ENCODE measurements at places on chromosomes 6 and 20. TPM values are rescaled to one million over a fixed set of nuclear protein-coding genes. Genes with fewer than 3 reads are reported as not detected.

Gene MRPL2
- total RNA-seq = 83.8 TPM

Gene MAD2L1BP
- 40.2 TPM for total RNA-seq

Gene SESN1
- 9.3 TPM for total RNA-seq

Gene MUCL3
- total RNA-seq = not detected

Gene SPATA25
- total RNA-seq = 1.8 TPM

Gene C20orf202
- total RNA-seq = 0.12 TPM

Gene BPI
- total RNA-seq = not detected

Gene CAGE1
- 0.31 TPM for total RNA-seq

Gene CD93
- 1.5 TPM for total RNA-seq

Gene ROS1
- total RNA-seq = not detected

Gene SPTLC3
- total RNA-seq = 0.26 TPM

Gene PIM1
- 153 TPM for total RNA-seq

Gene PEX7
- total RNA-seq = 4.3 TPM

Gene PRR18
- not detected for total RNA-seq

Gene HTR1E
- not detected for total RNA-seq

Gene BMP6
- total RNA-seq = 0.50 TPM

Gene AIF1
- 69.6 TPM for total RNA-seq

Gene CLDN20
- 0.21 TPM for total RNA-seq

Gene SERPINB6
- total RNA-seq = 36.2 TPM

Gene PTGIS
- total RNA-seq = 51.7 TPM

Gene LY6G5C
- total RNA-seq = 4.9 TPM

Gene TAAR6
- total RNA-seq = not detected

Gene PERP
- total RNA-seq = 4.8 TPM

Gene PREP
- total RNA-seq = 55.2 TPM

Gene CRYBG1
- 10.0 TPM for total RNA-seq

Gene CST7
- 117 TPM for total RNA-seq

Gene SNPH
- total RNA-seq = 1.8 TPM

Gene MLIP
- total RNA-seq = not detected

Gene ZC3H12D
- 79.6 TPM for total RNA-seq

Gene CCHCR1
- total RNA-seq = 52.7 TPM

Gene PCK1
- not detected for total RNA-seq

Gene ATP6V1G2
- 0.89 TPM for total RNA-seq

Gene OR2W1
- not detected for total RNA-seq

Gene VARS1
- 181 TPM for total RNA-seq

Gene SLC12A5
- not detected for total RNA-seq

Gene RSPH9
- not detected for total RNA-seq

Gene KHDC1L
- not detected for total RNA-seq

Gene PSORS1C1
- not detected for total RNA-seq

Gene EYA2
- total RNA-seq = not detected

Gene ZSCAN23
- total RNA-seq = 1.2 TPM

Gene PRKN
- not detected for total RNA-seq

Gene SERPINB1
- total RNA-seq = 79.9 TPM

Gene MPIG6B
- not detected for total RNA-seq

Gene TMEM151B
- not detected for total RNA-seq

Gene GPR31
- total RNA-seq = not detected

Gene DZANK1
- 1.9 TPM for total RNA-seq

Gene MAP7
- 1.1 TPM for total RNA-seq

Gene FHL5
- total RNA-seq = not detected

Gene NECAB3
- 29.0 TPM for total RNA-seq

Gene C6orf163
- 1.9 TPM for total RNA-seq

Gene SYS1
- 24.4 TPM for total RNA-seq

Gene SAMD5
- 0.05 TPM for total RNA-seq

Measured in activated CD4-positive, alpha-beta T cell treated with anti-CD3 and anti-CD28 coated beads, Interleukin-2, amount 10 ng/mL, durations not matched to agents 24 days and 14 days (primary cell).